ENCODE measurements at places on chromosomes 13 and 19.

GRCh38 chr13:47798906-47799305 lies 202.2 kb downstream of the SUCLA2 start:
- H3K27me3 ChIP-seq = no peaks in the 10 kb centered on the region
- no peaks in the 10 kb centered on the region for H3K36me3 ChIP-seq
- no peak overlapping the region for H3K4me3 ChIP-seq
- DNase-seq = no peak

DNA sequence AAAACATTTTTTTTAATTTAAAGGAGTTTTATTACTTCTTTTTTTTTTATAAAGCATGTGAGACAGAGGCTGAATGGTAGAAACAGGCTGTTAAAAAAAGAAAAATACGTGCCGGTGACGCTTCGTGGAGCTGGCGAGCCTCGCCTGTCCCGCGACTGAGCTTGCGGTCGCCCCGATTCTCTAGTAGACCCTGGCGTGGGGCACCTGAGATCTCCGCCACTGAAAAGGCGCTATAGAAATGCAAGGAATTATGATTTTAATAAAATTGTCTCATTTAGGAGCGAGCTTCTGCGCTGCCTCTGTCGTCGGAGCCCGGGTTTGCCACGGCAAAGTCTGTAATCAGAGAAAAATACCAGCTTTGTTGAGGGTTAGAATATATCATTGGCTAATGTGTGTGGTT lies 18.4 kb downstream of the NFIX start:
- peaks cover 97% of the 10 kb centered on the region for H3K27me3 ChIP-seq
- H3K36me3 ChIP-seq = peaks cover 6% of the 10 kb centered on the region

GRCh38 chr19:35715981-35716800 lies 1.6 kb upstream of the KMT2B start:
- peak overlapping the region; percentile 86 for H3K27ac ChIP-seq
- peak overlapping the region; percentile 85 for H3K4me3 ChIP-seq
- H3K36me3 ChIP-seq = peaks cover 2% of the 10 kb centered on the region
- H3K27me3 ChIP-seq = no peaks in the 10 kb centered on the region

DNA sequence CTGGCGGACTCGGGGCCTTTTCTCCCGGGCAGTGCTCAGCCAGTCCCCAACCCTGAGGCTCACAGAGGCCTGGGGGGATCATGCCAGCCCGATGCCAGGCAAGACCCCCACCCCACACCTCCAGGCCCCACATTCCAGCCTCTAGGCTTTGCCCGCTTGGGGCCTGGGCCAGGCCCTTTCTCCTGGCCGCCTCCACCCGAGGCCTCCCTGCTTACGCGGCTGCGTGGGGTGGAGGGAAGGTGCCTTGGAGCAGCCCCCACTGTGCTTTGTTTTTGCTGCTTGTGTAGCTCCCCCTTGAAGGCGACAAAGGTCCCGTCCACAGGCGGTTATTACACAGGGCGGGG lies 38.4 kb downstream of the SMIM24 start:
- H3K4me3 ChIP-seq = no peak overlapping the region
- H3K27ac ChIP-seq = no peak overlapping the region
- H3K27me3 ChIP-seq = no peaks in the 10 kb centered on the region

DNA sequence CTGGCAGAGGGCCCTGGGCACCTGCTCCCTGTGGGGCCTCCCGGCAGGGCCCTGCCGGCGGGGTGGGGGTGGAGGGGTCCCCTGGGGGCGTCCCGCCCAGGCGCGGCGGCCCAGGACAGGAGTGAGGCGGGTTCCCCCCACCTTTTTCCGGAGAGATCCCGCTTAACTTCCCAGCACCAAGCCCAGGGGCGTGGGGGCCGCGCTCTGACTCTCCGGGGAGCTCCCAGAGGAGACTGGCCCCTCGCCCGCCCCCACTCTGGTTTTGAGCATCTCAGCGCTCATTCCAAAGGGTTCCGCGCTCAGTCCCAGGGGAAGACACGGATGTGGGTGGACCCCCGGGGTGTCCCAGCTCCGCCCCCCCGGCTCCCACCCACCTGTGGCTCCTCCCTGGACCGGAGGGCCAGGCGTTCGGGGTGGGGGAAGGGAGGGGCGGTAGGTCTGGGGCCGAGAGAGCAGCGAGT lies 476 bp downstream of the C2CD4C start:
- peak overlapping the region; percentile 55 for H3K4me3 ChIP-seq
- H3K4me1 ChIP-seq = peaks cover 10% of the 10 kb centered on the region

DNA sequence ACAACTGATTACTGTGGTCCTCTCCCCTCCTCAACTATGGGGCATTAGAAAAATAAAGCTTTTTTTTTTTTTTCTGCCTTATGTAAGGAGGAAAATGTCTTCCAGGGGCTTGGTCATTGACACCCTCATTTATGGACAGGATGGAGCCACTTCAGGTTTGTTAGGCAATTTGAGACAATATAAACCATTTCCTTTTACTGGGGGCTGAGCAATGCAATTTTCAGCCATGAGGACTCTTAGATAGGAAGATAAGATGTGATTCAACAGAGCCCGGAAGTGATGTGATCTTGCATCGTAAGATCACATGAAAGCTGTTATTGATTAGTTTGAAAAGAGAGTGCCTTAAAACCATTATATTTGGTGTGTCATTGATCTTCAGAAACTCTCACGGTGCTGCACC lies 210.8 kb downstream of the OXGR1 start:
- no peak for DNase-seq
- no peak overlapping the region for H3K27ac ChIP-seq
- H3K4me1 ChIP-seq = peaks cover 4% of the 10 kb centered on the region
- no peaks in the 10 kb centered on the region for H3K36me3 ChIP-seq
- H3K27me3 ChIP-seq = peaks cover 4% of the 10 kb centered on the region

DNA sequence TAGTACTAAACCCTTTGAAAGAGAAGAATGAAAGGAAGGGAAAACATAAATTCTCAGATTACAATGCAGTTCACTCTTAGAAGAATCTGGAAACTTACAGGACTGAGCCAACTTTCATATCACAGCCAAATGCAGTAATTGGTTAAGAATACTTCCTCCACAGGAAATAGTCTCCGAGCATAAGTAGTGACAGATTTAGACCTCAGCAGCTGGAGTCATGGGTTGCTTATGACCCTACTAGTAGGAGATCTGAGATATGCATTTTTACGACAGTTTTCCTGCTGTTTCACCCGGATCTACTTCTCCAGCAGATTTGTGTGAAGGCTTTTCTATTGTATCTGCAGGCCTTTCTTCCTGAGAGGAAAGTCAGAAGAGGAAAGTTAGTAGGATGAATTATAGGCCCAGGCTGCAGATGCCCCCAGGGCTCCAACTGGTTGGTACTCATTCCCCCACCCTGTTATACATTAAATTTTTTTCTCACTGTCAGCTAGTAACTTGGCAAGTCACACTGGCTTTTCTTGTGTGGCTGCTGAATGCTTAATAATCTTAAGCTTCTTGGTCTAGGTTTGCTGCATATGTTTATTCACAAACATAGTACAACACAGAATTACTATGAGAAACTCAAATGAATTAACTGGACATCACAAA lies 1241.5 kb upstream of the MIR17HG start:
- no peaks in the 10 kb centered on the region for H3K36me3 ChIP-seq
- no peaks in the 10 kb centered on the region for H3K27me3 ChIP-seq
- H3K4me3 ChIP-seq = no peak overlapping the region
- no peak for DNase-seq
- peaks cover 15% of the 10 kb centered on the region for H3K4me1 ChIP-seq

DNA sequence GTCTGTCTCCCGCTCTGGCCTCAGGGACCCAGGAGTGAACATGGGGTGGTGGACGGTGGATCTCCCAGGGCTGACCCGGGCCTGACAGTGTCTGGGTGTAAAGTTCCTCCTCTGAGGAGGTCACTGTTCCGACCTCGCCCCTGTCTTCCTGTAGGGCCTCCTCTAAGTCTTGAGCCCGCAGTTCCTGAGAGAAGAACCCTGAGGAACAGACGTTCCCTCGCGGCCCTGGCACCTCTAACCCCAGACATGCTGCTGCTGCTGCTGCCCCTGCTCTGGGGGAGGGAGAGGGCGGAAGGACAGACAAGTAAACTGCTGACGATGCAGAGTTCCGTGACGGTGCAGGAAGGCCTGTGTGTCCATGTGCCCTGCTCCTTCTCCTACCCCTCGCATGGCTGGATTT lies at the start of gene SIGLEC9:
SIGLEC9 (plus strand) TSS at position 178 of the 400 bp plus-strand sequence; CDS start at position 247, 69 bp downstream.
- no peak for DNase-seq
- no peak within 1 kb of the TSS for H3K27ac ChIP-seq
- H3K4me1 ChIP-seq = peaks cover 19% of the 10 kb centered on the region
- peaks cover 21% of the 10 kb centered on the region for H3K27me3 ChIP-seq
- no peaks in the 10 kb centered on the region for H3K36me3 ChIP-seq
- H3K4me3 ChIP-seq = no peak within 1 kb of the TSS

DNA sequence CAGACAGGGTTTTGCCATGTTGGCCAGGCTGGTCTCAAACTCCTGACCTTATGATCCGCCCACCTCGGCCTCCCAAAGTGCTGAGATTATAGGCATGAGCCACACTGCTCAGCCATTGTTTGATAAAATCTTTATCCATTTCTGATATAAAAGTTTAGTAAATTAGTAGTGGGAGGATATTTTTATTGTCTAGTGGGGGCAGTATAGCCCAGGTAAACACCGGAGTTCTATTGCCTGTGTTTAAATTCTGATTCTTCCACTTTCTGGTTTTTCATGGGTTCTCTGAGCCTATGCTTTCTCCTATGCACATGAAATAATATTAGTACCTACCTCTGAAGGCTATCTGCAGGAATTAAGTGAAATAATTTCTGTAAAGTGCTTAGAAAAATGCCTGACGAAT lies 20.1 kb upstream of the ARHGEF18 start:
- peaks cover 4% of the 10 kb centered on the region for H3K27me3 ChIP-seq
- no peak for DNase-seq
- H3K36me3 ChIP-seq = no peaks in the 10 kb centered on the region
- H3K4me3 ChIP-seq = no peak overlapping the region
- no peaks in the 10 kb centered on the region for H3K4me1 ChIP-seq
- no peak overlapping the region for H3K27ac ChIP-seq

- no peaks in the 10 kb centered on the region for H3K36me3 ChIP-seq
- no peak overlapping the region for H3K4me3 ChIP-seq
- no peak overlapping the region for H3K27ac ChIP-seq
- DNase-seq = no peak
Observed at GRCh38 chr13:34623331-34623730, 318.7 kb upstream of the NBEA start.

GRCh38 chr13:99063952-99064351 lies 86.1 kb upstream of the DOCK9 start:
- peaks cover 43% of the 10 kb centered on the region for H3K4me1 ChIP-seq
- H3K4me3 ChIP-seq = no peak overlapping the region
- peak overlapping the region; percentile 22 for H3K27ac ChIP-seq
- H3K36me3 ChIP-seq = no peaks in the 10 kb centered on the region

GRCh38 chr13:28329395-28330158 lies 165.4 kb downstream of the FLT1 start:
- H3K4me1 ChIP-seq = peaks cover 9% of the 10 kb centered on the region
- H3K27ac ChIP-seq = no peak overlapping the region
- no peak overlapping the region for H3K4me3 ChIP-seq
- H3K27me3 ChIP-seq = no peaks in the 10 kb centered on the region
- no peaks in the 10 kb centered on the region for H3K36me3 ChIP-seq

- no peaks in the 10 kb centered on the region for H3K27me3 ChIP-seq
- peaks cover 36% of the 10 kb centered on the region for H3K4me1 ChIP-seq
- H3K27ac ChIP-seq = peak overlapping the region; percentile 64
Observed at GRCh38 chr19:48961051-48961649, 4.0 kb upstream of the FTL start.

GRCh38 chr13:109254274-109254673 lies 532.1 kb downstream of the IRS2 start:
- no peak overlapping the region for H3K4me3 ChIP-seq
- peaks cover 13% of the 10 kb centered on the region for H3K4me1 ChIP-seq
- H3K36me3 ChIP-seq = no peaks in the 10 kb centered on the region
- no peak for DNase-seq
- H3K27ac ChIP-seq = peak overlapping the region; percentile 18

DNA sequence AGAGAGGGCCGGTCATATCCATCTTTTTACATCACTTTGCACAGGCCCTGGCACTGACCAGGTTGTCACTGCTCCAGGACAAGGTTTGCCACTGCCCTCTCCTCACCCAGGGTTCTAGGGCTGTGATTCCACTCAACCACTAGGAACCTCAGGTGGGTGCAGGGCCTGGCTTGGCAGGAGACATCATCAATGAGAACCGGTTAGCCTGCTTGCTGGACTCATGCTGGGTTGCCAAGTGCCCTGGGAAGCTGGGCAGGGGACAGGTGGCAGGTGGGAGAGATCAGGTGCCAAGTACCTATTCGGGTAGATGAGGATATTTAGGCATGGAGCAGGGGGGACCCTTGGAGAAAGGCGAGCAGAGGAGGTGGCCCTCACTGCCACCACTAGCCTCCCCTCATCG lies 4.2 kb upstream of the CERS4 start:
- no peaks in the 10 kb centered on the region for H3K36me3 ChIP-seq
- peaks cover 19% of the 10 kb centered on the region for H3K4me1 ChIP-seq
- H3K27me3 ChIP-seq = no peaks in the 10 kb centered on the region
- no peak overlapping the region for H3K27ac ChIP-seq
- no peak overlapping the region for H3K4me3 ChIP-seq

DNA sequence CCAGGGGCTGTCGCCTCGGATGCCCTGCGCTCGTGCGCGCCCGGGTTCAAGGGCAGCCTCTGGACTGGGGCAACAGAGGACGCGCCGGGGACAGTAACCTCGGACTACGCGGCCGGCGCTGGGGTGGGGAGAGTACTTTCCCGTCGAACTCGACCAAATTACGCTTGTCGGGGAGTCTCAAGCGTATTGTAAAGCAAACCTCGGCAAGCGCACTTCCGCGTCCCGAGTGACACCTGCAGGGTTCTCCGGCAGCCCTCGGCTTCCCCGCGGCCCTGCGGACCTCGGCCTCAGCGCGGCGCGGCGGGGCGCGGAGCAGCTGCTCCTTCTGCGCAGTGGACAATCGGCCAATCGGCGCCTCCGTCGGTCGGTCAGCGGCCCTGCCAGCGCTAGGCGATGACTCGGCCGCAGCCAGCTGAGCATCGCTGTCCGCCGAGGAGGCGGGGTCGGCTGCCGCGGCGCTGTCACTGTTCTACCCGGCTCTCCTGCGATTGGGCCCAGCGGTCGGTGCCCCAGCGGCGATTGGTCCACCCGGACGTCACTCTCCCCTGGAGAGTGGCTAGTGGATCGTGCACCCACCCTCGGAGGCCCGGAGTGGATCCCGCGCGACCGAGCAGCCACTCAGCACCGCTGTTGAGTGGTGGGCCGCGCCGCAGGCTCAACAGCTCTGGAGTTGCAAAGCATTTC lies at the start of gene SLC46A3:
SLC46A3 (minus strand) TSS at position 428 of the 684 bp plus-strand sequence. CDS start 972 bp downstream, outside the sequence.
- DNase-seq = peak; percentile 91
- peak within 1 kb of the TSS; percentile 95 for H3K27ac ChIP-seq
- H3K27me3 ChIP-seq = peaks cover 11% of the 10 kb centered on the region
- no peaks in the 10 kb centered on the region for H3K36me3 ChIP-seq
